Tongue (tissue), 3 donors: ENCODE measurements at places on chromosomes 2 and 18.

GRCh38 chr2:23449413-23449812 is 64.4 kb downstream of the KLHL29 start:
- DNase-seq, result no peak

DNA sequence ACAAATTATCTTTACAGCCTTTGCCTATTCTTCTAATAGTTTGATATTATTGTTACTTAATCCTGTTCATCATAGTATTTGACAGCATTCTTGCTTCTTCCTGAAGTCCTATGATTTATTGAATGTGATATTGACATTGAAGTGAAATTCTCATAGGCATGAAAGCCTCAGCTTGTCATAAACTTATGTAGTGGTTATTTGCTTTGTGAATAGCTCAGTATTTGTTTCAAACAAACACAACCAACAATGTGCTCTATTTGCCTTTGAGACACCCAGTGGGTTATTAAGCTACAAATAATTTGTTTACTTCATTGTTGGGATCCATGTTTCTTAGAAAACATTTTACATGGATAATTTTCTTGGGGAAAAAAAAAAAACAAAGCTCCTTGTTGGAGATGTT is 57.2 kb downstream of the TTC39C start:
- DNase-seq, result no peak

GRCh38 chr18:75211953-75212750 is 1.6 kb downstream of the TSHZ1 start:
- peak; percentile 75 for DNase-seq

DNA sequence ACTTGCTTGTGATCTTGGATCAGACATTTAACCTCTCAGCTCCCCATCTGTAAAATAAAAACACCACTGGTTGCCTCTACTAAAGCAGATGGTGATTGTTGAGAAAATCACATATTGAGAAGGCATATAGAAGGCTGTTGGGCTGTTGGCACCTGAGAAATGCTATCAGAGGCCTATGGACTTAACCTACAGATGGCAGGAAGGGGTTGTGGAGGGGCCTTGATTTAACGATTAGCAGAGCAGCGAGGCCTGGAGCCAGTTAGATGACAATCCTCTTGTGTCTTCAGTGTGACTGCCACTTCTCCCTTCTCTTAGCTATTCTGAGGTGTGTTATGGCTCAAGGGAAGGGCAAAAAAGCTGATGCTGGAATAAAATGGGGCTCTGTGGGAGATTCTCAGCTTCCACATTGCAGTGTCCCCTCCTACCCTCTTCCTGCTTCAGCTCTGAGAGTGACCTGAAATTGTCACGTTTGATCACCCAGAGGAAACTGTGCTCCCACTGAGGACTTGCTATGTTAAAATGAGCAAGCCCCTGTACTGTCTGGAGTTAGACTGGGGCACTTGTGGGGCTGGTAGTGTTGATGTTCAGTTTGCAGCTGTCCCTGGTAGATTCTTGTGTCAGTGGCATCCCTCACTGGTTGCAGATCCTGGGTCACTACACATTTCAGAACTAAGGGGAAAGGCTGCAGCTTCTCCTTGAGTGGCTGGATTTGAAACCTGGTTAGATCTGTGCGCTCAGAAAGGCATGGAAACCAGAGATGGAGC is 31.5 kb downstream of the CXCR4 start:
- DNase-seq, result peak; percentile 29

- no peak for DNase-seq
Observed at GRCh38 chr2:24861500-24861899, 58.5 kb downstream of the ADCY3 start.

GRCh38 chr2:110157153-110157793 is 41.7 kb upstream of the MALL start:
- DNase-seq, result peak; percentile 71

DNA sequence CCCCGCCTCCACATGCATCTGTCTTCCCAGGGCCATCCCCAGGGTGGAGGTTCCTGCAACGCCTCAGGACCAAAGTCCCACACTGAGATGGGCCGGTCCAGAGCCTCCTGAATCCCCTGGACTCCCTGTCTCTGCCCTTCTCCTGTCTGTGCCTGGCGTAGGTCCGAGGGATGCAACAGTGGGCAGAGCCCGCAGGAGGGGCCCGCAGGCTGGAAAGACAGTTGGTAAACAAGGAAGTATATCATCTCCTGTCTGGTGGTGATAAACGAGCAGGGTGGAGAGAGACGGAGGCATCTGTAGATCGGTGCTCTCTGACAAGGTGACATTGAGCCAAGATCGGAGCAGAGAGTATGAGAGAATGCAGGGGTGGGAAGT is 72.6 kb upstream of the RAB6C start:
- no peak for DNase-seq

DNA sequence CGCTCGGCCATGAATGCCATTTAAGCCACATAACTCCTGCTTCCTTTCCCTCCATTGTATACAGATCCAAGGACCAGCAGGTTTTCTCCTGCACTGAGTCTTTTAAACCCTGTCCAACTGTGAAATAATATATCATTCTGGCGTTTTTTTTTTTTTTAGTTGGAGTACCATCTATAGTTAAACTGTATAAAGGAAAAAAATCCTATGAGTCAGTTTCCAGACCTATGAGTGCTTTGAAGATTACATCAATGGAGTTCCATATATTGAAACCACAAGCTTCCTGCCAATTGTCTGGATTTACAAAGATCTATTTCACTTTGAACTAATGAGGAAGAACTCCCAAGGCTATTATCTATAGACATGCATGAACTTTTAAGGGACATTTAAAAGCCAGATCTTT is 2.4 kb upstream of the MALT1 start:
- no peak for DNase-seq

DNA sequence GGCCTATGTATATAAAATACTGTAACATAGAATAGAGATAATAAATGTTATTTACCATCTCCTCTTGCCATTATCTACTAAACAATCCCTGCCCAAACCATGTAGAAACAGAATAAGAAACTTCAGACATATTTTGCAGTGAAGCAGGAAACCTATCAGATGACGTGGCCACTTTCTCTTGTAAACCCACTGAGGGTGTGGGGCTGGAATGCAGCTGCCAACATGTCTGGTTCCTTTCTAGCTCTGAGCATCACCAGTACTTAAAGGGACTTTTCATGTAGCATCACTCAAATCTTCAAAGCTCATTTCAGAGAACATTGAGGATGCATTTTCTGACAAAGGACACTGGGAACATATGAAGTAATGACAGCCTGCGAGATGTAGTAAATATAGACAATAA is 251.8 kb downstream of the LPIN1 start:
- no peak for DNase-seq

DNA sequence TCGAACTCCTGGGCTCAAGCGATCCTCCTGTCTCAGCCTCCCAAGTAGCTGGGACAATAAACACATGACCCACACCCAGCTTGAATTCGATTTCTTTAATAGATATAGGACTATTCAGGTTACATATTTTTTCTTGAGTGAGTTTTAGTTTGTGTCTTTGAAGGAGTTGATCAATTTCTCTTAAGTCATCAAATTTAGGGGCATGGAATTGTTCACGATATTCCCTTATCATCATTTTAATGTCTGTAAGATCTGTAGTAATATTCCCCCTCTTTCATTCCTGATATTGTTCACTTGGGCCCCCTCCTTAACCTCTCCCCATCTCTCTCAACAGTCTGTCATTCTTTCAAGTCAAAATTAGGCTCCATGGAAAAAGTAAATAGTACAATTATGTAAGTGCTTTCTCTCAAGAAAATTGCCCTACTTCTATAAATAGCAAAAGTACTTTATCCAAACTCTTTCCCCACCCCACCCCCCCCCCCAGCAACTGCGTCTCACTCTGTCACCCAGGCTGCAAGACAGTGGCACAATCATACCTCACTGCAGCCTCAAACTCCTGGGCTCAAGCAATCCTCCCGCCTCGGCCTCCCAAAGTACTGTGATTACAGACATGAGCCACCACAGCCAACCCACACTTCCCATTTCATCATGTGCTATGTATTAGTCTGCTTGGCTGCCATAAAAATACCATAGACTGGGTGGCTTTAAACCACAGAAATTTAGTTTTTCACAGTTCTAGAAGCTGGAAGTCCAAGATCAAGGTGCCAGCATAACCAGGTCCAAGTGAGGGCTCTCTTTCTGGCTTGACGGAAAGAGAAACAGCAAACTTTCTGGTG is 20.1 kb downstream of the WDR33 start:
- no peak for DNase-seq

GRCh38 chr2:149057401-149057800 is 18.9 kb downstream of the LYPD6B start:
- no peak for DNase-seq

GRCh38 chr18:49360582-49360981 is 99.9 kb downstream of the DYM start:
- DNase-seq, result no peak

GRCh38 chr2:172081221-172082022 is 3.9 kb upstream of the DLX1 start:
- DNase-seq, result peak; percentile 37

GRCh38 chr18:13566941-13567746 is 159.2 kb downstream of the FAM210A start:
- peak; percentile 35 for DNase-seq

DNA sequence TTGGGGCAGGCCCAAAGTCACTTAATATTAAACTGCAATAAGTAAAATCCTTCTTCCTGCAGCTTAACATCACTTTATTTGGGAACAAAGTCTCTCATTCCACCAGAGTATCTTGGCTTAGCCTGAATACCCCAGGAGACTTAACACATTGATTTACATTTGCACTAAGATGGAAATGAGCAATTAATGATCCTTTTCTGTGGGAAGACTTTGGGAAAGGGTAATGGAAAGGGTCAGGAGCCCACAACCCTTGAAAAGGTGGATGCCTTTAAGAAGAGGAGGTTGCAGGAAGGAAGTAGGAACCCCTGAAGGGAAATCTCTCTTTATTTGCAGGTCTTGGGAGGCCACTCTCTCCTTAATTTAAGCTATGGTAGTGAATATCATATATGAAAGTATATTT is 28.0 kb upstream of the BARD1 start:
- no peak for DNase-seq

GRCh38 chr18:59605633-59606192 is 91.5 kb downstream of the CCBE1 start:
- no peak for DNase-seq

DNA sequence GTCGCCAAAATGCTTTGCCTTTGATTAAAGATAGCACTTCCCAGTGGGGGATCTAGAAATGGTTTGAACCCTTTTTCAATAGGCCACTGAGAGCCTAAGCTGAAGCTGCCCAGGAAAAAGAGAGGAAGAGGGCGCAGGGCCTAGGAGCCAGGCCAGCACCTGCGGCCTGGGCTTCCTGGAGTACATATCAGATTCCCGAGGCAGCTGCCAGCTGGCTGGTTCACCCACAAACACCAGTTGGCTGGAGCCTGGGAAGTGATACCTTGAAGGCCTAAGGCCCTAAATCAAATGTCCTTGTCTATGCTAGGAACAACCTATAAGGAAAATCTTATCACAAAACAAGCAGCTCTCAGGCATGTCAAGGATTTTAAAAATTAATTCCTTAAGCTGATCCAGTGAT is 37.1 kb downstream of the ANKRD44 start:
- peak; percentile 52 for DNase-seq

- DNase-seq, result no peak
Observed at GRCh38 chr2:127664065-127664894, 11.1 kb downstream of the LIMS2 start.

GRCh38 chr2:15116830-15117229 is 444.3 kb downstream of the NBAS start:
- DNase-seq, result no peak

GRCh38 chr18:32553640-32554365 is 83.1 kb upstream of the GAREM1 start:
- DNase-seq, result peak; percentile 13

DNA sequence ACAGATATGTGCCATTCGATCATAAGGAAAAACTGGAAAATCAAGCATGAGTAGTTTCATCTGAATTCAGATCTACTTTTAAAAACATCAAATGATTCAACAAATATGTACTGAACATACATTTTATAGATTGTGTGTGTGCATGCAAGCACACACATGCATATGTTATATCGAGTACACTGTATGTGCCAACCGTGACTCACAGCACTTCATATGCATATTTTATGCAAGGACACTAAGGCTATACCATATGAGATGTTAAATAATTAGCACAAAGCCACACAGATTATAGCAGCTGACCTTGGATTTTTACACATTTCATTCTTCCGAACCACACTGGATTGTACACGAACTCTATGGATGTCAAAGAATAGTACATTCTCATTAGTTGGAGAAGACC is 161.2 kb downstream of the DNAH7 start:
- no peak for DNase-seq

GRCh38 chr2:66173645-66174044 is 261.3 kb upstream of the MEIS1 start:
- DNase-seq, result no peak

GRCh38 chr2:233311241-233311926 is 3.8 kb downstream of the SAG start:
- DNase-seq, result no peak

- DNase-seq, result no peak
Observed at GRCh38 chr2:236162882-236163470, 5.2 kb downstream of the GBX2 start.

GRCh38 chr2:127102521-127103242 is 4.3 kb downstream of the BIN1 start:
- DNase-seq, result peak; percentile 12

- DNase-seq, result peak; percentile 97
Observed at GRCh38 chr2:173027181-173028128, 48.2 kb upstream of the MAP3K20 start.

- DNase-seq, result no peak
Observed at GRCh38 chr2:238669046-238669445, 178.8 kb upstream of the TWIST2 start.

DNA sequence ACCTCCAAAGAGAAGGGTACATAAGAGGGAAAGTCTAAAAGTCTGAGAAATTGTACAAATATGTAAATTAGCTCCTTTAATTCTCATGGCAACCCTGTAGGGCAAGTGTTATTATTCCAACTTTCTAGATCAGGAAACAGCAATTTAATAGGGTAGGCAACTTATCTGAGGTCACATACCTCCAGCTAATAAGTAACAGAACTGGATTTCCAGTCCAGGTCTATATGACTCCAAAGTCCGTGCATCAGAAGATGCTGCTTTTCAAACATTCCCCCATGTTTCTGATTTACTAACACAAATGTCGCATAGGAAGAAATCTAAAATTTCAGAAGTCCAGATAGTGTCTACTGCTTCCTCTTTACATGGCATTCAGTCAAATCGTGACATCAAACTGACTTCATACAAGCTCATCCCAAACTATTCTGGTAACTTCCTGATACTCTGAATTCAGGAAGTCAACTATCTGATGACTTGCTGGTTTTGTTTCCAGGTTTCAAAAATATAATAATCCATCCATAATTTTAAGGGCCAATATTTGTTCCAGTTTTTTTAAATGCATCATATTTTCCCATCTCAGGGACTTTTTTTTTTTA is 419.3 kb upstream of the ACVR2A start:
- DNase-seq, result no peak

DNA sequence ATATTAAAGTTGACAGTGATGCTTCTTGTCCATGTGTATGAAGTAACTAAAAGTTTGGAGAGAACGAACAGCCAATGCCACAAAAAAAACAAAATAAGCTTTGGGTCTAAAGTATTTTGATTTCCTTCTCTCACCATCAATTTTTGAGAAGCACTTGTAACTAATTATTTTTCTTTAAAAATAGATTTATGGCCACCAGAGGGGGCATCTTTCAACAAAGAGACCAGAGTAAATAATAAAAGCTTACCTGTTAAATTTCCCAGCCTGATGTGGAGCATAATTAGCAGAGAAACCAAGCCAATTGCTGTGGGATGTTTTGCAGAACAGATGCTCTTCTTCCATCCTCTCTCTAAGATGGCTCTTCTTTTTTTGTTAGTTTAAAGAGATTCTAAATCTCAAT is 29.0 kb downstream of the LINC00305 start:
- DNase-seq, result peak; percentile 24
